SJSA1 (cell line): ENCODE measurements at places on chromosomes 11 and 22.

GRCh38 chr11:693415-693831 is 1.6 kb downstream of the DEAF1 start:
- DNase-seq: no peak

GRCh38 chr22:28106617-28107016 is 187.6 kb upstream of the PITPNB start:
- DNase-seq: no peak

- DNase-seq: no peak
Observed at GRCh38 chr11:64801158-64801464, 1.9 kb downstream of the MAP4K2 start.

DNA sequence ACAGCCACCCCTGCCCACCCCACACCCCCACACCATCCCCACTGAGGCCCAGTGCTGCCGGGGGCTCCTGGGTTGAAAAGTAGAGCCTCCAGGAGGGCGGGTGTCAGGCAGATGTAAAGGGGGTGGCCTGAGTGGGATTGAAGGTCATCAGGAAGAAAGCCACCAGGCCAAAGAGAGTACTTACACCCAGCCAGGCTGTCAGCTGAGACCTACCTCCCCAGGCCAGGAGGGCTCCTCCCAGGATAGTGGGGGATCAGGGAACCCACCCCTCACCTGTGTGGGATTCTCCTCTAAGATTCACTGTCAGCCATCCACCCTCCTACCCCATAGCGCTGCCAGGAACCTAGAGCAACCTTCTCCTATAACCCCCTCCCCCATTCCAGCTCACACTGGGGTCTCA is 17.2 kb upstream of the FCHSD2 start:
- no peak for DNase-seq

DNA sequence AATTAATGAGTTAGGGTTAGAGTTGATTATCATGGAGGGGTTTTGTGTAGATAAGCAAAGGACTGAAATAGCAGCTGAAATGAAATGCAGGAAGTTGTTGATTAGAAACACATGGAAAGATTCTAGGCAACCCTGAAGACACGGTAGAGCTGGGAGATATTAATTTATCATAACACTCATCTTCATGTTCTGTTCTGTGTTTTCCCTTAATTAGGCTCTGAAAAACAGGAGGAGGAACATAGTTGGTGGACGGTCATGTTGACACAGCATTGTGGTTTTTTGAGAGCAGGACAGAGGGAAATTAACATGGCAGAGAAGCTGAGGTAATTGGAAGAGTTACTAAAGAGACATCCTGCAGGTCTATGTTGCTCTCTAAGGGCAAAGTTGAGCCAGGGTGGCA is 138.8 kb upstream of the UBASH3B start:
- DNase-seq: no peak

- no peak for DNase-seq
Observed at GRCh38 chr22:20114506-20115475, 1.1 kb upstream of the RANBP1 start.

GRCh38 chr22:39233710-39234471 is 10.9 kb downstream of the PDGFB start:
- DNase-seq: no peak

GRCh38 chr11:44165432-44165831 is 70.0 kb downstream of the EXT2 start:
- DNase-seq: no peak

DNA sequence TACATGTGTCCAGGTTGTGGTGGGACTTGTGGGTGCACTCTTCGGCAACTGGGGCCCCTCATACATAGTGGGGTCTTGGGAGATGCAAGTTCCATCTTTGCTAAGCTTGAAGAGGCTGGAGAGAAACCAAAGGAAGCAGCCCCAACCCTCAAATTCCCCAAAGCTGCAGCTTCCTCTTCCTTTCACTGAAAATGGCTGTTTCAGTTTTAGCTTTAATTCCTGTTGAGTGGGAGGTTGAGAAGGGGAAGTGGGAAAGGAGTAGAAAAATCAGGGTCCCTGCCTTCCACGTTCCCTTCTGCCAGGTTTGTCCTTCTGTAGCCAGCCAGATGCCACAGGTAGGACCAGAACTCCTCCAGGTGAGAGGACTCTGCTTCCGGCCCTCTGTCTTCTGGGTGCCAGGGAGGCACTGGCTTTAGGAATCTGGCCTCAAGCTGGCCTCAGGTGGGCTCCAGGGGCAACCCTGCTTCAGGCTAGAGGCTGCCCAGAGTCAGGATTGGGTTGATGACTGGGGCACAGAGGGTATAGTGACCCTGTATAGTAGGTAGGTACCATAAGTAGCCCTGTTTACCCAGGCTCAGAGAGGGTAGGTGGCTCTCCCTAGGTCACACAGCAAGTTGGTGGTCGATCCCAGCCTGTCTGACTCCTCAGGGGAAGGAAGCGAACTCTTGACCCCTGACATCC is 16.2 kb downstream of the P2RY6 start:
- no peak for DNase-seq

DNA sequence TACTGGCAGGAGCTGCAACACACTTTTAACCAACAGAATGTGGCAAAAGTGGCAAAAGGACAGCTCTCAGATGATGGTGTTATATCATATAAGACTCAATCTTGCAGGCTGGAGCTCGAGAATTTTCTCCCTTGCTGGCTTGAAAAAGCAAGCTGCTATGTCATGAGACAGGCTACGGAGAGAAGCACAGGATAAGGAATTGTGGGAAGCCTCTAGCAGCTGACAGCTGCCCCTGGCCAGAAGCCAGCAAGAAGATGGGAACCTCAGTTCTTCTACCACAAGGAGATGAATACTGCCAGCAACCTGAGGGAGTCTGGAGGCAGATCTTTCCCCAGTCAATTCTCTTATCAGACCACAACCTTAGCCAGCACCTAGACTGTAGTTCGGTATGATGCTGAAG is 24.6 kb downstream of the FXYD6 start:
- DNase-seq: no peak

DNA sequence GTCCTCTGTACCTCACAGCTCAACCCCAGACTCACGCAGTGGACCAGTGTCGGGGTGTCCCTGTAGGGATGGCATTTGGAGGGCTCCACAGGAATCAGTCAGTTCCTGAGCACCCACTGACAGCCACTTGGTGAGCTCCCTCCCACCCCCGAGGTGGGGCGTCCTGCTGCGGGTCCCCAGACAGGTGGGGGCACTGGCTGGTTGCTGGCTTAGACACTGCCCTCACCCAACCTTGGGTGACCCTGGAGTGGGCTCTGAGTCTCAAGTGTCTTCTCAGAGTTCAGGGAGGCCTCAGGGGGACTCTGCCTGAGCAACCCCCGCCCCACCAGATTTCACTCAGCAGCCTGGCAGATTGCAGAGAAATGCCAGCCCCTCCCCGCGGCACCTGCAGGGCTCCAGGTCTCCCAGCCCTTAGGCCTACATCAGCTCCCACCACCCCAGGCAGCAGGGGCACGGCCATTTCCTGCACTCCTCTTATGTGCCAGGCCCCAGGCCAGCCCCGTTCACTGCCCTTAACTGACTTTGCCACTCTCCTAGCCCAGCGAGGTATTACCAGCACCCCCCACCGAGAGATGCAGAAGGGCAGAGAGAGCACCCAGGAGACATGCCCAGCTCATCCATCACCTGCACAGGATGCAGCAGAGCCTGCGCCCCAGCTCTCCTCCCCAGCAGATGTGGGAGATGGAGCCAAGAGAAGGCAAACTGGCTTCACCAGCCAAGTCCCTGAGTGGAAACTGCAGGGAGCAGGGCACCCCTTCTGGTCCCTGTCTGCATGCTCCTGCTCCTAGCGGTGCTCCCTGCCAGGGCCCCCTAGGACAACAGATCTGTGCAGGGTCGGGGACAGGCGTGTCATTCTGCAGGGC is 2.4 kb downstream of the PRR5 start:
- DNase-seq: no peak

DNA sequence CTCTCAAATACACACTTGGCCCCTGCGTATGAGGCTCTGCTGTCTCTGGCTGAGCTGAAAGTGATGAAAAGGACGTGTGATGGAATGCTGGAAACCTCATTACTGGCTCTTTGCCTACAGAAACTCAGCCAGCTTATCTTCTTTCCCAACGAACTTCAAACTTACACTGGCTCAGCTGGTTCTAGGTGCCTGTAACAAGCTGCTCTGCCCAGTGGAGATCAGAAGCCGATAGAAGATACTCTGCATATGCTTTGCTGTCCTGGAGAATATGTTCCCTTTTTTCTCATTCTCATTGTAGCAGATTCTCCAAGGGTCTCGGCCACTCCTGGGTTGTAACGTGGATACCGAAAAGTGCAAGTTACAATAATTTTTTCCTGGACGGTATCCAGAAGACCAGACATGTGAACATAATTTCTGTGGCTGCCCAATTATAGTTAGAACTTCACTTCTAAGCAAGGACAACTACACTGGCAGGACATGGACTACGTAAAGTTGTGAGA is 405.3 kb upstream of the CCDC90B start:
- DNase-seq: no peak

- no peak for DNase-seq
Observed at GRCh38 chr11:43853781-43854180, 26.9 kb upstream of the ALKBH3 start.
